Activated CD4-positive, alpha-beta T cell treated with anti-CD3 and anti-CD28 coated beads, Interleukin-10, Interleukin-2, amounts not matched to agents 100 ng/mL and 50 ng/mL, durations not matched to agents 16 hours and 8 hours (primary cell): ENCODE measurements at places on chromosomes 6 and 20.

DNA sequence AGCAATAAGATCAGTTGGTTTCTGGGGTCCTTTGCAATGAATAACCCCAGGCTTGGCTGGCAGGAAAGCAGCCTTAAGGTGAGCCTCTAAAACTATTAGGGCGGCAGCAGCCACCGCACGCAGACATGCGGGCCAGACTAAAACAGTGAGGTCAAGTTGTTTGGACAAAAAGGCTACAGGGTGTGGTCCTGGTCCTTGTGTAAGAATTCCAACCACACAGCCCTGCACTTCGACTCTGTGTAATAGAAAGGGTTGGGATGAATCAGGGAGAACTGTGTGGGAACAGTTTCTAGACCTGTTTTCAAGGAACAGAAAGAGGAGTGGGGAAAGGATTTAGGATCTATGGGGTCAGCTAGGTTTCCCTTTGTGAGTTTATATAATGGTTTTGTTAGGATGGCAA is 237.6 kb downstream of the SMOC2 start:
- no peak for DNase-seq

DNA sequence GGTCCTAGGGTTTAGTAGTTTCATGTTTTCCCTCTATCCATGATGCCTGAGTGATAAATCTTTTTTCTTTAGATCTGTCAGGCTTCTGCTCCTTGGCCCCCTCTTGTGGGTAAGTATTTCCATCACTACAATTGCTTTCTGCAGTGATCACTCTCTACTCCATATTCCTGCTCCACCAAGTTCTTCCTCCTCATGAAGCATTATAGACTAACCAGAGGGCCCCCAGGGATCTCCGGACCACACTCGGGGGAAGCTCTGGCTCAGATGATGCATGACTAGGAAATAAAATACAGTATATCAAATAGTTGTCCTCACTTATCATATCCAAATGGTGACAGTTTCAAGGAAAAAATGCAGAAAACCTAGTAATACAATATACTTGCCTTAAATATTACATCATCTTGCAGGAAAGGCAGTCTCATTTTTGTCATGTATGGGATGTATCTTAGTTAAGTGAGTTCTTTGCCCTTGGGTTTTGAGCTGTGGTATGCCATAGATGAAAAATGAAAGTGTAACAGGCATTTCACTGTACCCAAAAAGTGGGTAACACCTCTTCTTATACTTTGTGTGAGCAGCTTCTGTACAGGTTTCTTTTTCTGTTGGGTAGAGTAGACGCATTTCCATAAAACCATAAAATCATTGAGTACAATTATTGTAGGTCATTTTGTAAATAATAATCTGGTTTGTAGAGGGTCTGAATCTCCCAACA is 200.9 kb upstream of the EYA4 start:
- DNase-seq = no peak

GRCh38 chr6:141550471-141550870 is 582.3 kb upstream of the GJE1 start:
- no peak for DNase-seq

DNA sequence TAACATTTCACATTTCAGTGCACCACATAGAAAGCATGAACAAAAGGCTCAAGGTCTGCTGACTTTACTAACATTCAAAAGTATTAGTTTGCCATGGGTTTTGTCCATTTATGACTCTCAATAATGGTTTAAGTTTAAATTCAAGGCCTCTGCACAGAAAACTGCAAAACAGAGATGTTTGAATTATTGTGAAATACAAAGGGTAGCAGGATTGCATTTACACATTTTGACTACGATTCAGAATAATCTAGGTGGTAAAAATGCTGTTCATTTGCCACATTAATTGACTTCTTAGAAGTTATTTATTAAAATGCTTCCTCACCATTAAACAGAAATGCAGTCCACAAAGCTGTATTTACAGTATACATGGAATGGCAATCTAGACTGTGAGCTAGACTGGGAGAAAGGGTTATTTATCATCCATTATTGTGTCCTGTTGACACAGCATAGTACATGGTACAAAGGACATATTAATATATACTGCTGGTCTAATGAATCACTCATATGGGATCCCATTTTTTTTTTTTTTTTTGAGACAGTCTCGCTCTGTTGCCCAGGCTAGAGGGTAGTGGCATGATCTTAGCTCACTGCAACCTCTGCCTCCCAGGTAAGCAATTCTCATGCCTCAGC is 18.0 kb downstream of the USP49 start:
- no peak for DNase-seq

- DNase-seq = no peak
Measured at GRCh38 chr6:118859517-118860064, 34.4 kb upstream of the ASF1A start.

DNA sequence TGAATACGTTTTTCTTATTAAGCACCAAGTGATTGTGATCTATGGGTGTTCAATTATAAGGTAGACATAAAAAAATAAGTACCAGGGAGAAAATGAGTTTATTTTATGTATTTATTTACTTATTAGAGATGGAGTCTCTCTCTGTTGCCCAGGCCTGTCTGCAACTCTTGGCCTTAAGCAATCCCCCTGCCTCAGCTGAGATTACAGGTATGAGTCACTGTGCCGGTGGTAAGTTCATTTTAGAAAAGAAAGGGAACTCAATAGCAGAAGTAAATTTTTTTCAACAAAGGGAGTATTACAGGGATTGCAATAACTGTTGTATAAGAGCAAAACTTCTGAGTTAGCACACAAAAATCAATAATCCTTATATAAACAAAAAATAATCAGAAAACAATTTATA is 98.7 kb upstream of the FUT9 start:
- no peak for DNase-seq

DNA sequence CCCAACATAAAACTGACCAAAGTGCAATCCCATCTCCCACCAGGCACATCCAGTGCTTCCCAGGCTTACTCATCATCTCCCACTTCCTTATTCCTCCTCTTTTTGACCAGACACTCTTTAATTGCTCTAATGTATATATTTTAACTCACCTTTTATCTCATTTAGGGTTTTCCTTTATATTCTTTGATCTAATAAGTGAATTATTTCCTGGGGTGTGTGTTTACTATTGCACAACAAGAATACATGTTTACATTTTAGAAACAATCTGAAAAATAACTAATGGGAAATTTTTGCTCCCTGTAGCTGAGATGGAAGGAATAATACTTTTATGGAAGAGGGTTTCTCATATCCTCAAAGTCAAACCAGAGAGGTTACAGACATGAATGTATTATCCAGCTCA is 18.4 kb downstream of the RHAG start:
- no peak for DNase-seq

- no peak for DNase-seq
Measured at GRCh38 chr20:61769286-61769832, 296.3 kb downstream of the TAF4 start.

GRCh38 chr6:108598305-108598863 is 37.7 kb downstream of the FOXO3 start:
- DNase-seq = peak; percentile 77

- DNase-seq = no peak
Measured at GRCh38 chr20:14569641-14570040, 232.2 kb upstream of the FLRT3 start.

DNA sequence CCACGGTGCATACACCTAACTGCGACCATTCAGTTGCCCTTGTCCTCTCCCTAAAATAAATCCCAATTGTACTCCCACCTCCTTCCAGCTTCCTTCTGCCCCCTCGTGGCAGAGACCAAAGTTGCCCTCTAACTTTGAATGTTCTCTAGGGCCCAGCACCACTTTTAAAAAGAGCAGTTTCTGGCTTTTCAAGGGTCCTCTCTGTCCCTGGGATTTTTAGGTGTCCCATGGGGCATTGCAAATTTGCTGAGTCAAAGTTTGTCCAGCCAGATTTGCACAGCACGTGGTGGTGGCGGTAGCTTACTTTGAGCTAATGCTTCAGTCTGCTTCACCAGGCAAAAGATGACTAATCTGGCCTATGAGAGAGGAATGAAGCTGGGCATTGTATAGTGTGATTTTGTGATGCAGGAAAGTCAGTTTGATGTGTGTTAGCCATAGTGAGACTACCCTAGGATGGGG is 100.2 kb downstream of the PERP start:
- DNase-seq = peak; percentile 37

GRCh38 chr6:129683601-129684322 is 26.2 kb downstream of the ARHGAP18 start:
- peak; percentile 93 for DNase-seq

GRCh38 chr6:43707269-43707668 is 19.7 kb upstream of the MRPS18A start:
- DNase-seq = no peak

DNA sequence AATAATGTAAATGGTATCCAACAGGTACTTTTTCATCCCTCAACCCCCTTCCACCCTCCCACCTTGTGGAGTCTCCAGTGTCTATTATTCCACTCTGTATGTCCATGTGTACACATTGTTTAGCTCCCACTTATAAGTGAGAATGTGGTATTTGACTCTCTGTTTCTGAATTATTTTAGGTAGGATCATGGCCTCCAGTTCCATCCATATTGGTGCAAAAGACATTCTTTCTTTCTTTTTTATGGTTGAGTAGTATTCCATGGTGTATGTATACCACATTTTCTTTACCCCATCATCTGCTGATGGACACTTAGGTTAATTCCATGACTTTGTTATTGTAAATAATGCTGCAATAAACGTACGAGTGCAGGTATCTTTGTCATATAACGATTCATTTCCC is 58.2 kb upstream of the PRND start:
- no peak for DNase-seq

- peak; percentile 53 for DNase-seq
Measured at GRCh38 chr6:2738373-2738979, 12.2 kb downstream of the MYLK4 start.

DNA sequence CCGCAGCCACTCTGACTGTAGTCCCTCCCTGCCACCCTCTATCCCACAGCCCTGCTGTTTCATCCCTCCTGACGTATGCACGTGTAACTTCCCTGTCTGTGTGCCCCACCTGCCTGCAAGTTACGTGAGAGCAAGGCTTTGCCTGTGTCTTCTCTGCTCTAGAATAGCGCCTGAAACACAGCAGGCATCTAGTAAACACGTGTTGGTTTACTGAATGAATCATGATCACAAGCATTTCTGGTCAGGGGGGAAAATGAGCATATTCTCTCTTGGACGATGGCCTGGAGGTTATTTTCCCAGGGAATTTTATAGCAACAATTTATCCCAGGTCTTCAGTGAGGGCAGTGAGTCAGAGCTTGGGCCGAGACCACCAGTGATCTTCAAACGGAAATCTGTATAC is 38.3 kb downstream of the PSMG4 start:
- no peak for DNase-seq

GRCh38 chr6:79833264-79833963 is 113.9 kb downstream of the ELOVL4 start:
- no peak for DNase-seq

GRCh38 chr6:167849846-167850459 is 23.2 kb downstream of the AFDN start:
- peak; percentile 5 for DNase-seq

DNA sequence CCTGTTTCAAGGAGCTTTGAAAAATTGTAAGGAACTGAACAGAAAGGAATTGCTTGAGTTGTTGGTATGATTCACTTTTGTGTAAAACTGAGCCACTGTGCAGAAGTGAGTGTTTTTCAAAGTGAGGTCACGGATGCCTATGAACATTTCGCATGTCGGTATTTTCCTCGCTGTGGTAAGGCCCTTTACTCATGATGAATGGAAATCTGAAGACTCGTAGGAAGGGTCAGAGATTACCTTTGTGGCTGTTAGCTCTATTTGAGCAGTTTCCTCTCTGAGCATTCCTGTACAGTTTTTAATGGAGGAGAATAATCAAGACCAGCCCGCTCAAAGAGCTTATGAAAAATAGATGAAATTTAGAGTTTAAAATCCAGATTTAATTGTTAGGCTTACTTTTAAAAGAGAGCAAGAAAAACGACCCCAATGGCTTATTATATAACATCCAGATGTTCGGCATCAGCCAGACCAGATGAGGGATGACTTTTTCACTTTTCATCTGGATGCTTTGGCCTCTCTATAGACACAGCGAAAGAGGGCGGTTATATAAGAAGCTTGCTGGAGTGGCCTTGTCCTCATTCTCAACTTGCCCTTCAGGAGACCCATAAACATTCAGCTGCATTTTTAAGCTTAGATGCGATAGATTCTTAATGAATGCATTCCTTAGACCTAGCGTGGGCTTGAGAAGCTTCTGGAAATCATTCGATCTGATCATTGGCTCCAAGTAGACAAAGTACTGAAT is 99.5 kb downstream of the CD83 start:
- no peak for DNase-seq

- DNase-seq = no peak
Measured at GRCh38 chr6:107879941-107880340, 55.8 kb upstream of the SCML4 start.

DNA sequence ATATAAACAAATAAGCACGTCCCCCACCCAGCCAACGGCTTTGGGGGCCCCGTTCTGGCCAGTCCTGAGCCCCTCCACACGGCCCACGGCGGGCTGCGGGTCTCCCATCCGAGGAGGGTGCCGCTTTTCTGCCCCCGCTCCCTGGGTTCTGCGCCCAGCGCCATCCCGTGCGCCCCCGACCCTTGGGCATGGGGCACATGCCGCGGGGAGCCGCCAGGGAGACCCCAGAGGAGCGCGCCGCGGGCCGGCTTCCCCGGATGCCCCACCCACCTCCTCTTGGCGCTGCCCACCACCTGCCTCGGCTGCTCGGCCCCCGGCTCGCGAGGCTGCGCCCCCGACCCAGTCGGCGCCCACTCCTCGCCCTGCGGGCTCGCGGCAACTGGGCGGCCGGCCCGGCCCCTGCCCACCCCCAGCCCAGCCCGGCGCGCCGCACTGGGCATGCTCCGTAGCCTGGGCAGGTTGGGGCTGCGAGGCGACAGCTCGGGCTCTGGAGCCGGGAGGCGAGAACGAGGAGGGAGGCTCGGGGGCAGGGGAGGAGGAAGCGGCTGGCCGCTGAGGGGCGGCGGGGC is 570 bp upstream of the PLCB4 start:
- no peak for DNase-seq

- DNase-seq = no peak
Measured at GRCh38 chr20:54086507-54087039, 16.2 kb upstream of the BCAS1 start.

DNA sequence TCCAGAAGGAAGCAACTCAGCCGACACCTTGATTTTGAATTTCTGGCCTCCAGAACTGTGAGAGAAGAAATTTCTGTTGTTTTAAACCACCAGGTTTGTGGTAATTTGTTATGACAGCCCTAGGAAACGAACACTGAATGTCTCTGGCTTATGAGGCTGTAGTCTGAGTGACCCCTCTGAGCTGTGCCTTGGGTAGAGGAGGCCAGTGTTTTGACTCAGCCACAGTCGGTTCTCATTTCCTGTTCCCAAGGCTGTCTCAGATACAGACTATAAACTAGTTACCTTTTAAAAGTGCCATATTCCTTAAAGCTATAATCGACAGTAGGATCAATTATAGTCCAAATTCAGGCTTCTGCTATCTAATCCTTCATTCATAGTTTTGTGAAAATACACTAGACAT is 391.2 kb upstream of the MAP3K7 start:
- DNase-seq = no peak

- DNase-seq = peak; percentile 30
Measured at GRCh38 chr20:59043698-59044097, 1.1 kb upstream of the PRELID3B start.

DNA sequence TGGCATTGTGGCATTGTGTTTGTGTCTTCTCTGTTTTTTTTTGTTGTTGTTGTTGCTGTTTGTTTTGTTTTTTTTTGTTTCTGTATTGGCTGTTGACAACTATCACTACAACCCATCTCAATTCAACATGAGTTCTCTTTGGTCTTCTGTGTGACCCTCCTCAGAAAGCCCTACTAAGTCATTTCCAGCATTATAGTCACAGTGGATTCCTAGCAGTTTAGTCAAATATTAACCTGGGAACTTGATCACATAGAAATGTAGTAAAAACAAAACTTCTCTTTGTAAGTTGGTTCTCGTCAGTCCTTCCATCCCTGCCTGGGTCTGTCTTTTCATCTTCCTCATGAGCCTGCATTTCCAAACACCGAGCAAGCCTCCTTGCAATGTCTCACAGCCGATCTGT is 16.8 kb downstream of the SLC17A2 start:
- peak; percentile 30 for DNase-seq
